ENCODE measurements at places on chromosomes 7 and 10.

GRCh38 chr10:33801705-33802104, 467.2 kb upstream of the NRP1 start:
- DNase-seq: no peak

- no peak for DNase-seq
Measured at GRCh38 chr10:50928190-50928552, 42.7 kb upstream of the A1CF start.

DNA sequence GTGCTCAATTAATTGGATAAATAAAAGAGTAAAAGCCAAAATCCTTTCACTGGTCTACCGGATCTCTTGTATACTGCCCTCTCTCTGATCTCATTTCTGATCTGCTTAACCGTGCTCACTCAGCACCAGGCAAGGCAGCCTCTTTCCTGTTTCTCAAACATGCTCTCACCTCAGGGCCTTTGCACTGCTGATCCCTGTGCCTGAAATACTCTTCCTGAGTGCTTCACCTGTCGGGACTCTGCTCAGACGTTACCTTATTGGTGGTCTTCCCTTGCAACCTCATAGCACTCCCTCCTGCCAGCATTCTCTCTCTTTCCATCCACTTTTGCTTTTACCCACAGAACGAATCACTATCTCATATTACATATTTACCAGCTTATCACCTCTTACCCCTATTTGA, 55.6 kb downstream of the NPY start:
- DNase-seq: no peak

GRCh38 chr10:4470231-4470835, 355.7 kb upstream of the AKR1E2 start:
- no peak for DNase-seq

- DNase-seq: no peak
Measured at GRCh38 chr10:105855791-105856190, 1214.7 kb downstream of the SORCS3 start.

DNA sequence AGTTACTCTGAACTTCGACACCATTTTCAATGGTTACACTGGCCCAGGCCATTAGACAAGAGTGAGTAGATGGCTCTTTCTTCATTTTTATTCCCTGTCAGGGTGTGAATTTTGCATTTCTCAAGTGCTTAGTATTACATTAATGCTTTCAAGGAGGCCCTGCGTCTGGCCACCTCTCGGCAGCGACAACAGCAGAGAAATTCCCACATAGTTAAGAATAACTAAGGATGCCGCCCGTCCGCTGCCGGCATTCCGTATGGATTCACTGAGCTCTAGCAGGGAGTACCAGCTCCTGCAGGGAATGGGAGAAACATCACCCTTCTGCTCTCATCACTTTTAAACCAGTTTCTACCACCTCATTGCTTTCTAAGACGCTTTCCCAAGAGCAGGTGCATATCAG, 153.6 kb downstream of the TCERG1L start:
- DNase-seq: no peak

DNA sequence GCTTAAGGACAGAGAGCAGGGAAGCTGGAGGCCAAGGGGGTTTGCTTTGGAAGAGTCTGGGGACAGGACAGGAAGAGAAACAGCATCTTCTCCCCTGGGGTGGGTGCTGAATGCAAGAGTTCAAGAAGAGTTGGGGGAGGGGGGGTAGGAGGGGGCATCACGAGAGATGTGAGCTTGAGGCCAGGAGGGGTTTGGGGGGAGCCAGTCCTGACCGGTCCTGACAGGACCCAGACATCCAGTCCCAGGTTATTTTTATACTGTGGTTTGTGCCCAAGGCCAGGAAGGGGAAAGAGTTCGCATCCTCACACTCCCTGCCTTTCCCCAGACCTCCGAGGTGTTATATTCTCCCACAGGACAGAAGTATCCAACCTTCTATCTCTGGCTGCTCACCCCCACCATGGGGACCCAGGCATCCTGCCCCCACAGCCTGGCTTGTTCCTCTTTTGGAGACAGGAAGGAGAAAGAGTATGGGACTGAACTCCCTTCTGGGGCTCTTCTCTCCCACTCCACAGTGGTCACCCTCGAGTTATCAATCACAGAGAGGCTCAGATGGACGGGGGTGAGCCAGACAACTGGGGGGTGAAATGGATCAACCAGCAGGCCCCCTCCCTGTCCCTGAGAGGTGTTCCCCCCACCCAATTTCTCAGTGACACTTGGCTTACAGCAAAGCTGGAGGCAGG, 2.8 kb downstream of the TSC22D4 start:
- DNase-seq: no peak

All from stimulated activated CD4-positive, alpha-beta T cell treated with anti-CD3 and anti-CD28 coated beads, TNF-alpha, amount 100 ng/mL, for 1 hour (primary cell).